Uterine smooth muscle cell (primary cell): ENCODE measurements at places on chromosomes 3 and 15. TPM values are rescaled to one million over a fixed set of nuclear protein-coding genes. Genes with fewer than 3 reads are reported as not detected.

LAMB2 gene
- 296 and 640 TPM in 2 replicates for total RNA-seq

FBXO40 gene
- under 0.01 TPM in 1 of 2 replicates, not detected in the other for total RNA-seq

TRIM69 gene
- 12.4 and 15.1 TPM in 2 replicates for total RNA-seq

ARHGAP31 gene
- 5.1 and 5.8 TPM in 2 replicates for total RNA-seq

ATP13A5 gene
- not detected in 2 replicates for total RNA-seq

CIDEC gene
- total RNA-seq, result 0.12 TPM in 1 of 2 replicates, not detected in the other

FBN1 gene
- 481 and 802 TPM in 2 replicates for total RNA-seq

LSMEM2 gene
- total RNA-seq, result not detected in 2 replicates
